ENCODE measurements at places on chromosomes 5 and 9.
A peak's percentile ranks its signal among the peaks of the same experiment; 100 is the strongest.

DNA sequence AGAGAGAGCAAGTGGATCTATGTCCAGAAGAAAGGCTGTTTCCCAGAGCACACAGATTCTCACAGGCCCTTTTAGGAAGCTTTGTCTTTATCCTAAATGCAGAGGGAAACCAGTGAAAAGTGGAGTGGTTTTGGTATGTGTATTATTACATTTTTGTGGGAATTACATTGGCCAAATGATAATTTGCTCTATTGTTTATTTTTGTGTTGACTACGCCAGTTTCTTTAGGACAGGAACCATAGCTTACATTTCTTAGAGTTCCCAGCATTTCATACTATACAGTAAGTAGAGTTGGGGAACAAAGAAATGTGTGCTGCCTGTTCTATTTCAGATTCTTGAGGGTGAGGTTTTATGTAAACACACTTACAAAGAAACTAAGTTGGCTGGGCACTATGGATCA, 29.4 kb upstream of the SPATA31D4 start:
- no peak for DNase-seq

- DNase-seq = no peak
These were observed 93.7 kb upstream of the ERBIN start for GRCh38 chr5:65832603-65833228.

- no peak for DNase-seq
These were observed 20.4 kb downstream of the GOLPH3 start for GRCh38 chr5:32153723-32154122.

DNA sequence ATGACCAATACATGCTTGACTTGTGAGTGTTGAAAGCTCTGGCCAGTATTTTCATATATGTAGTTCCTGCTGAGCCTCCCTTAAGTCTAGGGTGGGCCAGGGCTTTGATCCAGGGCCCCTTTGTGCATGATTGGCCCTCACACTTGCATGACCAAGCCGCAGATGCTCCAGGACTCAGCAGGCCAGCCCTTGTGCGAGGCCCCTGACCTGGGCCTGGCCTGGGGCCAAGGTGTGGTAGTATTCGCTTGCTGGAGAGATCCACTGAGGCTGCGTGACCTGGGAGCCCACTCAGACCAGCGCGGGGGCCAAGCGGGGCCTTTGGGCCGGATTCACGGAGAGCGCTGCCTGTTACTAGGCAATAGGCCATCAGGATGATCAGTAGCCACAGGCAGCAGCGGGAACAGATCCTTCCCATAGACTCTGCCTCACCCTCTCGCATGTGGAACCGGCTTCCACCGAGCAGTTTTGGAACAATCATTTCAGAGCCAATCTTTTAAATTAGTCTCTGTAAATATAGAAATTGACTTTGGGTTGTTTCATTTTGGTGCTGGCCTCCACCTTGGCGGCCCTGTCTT, 79.0 kb upstream of the PTCH1 start:
- no peak for DNase-seq

DNA sequence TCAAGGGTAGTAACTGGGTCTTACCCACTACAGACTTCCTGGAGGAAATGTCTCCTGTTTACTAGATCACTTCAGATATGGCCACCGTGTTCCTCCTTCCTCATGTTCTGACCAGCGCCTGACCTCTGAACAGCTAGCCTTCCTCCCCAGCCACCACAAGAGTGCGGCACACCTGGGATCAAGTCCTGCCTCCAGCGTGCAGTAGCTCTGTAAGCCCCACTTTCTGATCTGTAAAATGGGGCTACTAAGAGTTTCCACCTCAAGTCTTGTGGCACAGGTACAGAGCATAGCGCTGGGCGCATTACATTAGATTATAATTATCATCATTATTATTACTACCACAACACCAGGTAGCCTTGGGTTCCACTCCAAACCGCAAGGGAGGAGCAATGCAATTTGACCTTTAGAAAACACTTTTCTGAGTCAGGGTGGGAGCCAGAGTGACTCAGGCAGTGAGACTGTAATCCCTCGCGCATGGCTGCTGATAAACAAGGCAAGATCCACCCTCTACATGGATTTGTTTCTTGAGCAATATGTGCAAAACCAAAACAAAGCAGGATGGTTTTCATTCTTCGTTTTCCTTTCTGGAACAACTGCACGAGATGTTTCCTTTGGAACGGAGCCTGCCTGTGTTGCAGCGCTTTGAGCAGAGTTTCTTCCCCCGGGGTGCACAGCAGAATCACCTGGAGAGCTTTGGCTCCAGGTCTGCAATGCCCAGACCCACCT, 65.0 kb upstream of the ANGPTL2 start:
- peak; percentile 91 for DNase-seq

DNA sequence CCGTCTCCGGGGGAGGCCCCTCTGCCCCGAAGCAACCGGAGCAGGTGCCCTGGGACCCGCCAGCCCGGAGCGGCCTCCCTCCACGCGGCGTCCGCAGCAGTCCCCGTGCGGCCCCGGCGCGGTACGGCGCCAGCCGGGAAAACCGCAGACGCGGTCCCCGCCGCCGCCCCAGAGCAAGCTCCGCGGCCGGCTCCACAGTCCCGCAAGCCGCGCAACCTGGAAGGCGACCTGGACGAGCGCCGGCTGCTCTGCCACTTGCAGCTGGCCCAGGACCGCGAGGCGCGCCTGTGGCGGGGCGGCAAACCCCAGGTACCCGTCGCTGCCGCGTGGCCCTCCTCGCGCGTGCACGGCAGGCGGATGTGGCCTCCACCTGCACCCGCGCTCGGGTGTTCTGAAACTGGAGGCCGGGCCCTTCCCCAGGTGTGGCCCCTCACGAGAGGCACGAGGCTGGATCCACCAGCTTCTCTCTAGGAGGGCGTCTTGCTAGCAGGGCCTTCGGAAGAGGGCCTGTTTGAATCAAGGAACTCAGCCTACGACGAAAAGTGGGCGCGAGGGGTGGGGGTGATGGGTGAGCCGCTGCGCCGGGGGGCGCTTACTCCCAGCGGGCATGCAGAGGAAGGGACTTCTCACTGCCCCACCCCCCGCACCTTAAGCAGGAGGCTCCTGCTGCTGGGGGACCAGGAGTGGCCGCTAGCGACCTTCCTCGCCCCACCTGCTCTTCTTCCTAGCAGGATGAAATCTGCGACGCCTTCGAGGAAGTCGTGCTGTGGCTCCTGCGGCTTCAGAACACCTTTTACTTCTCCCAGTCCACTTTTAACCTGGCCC, 602 bp downstream of the CCNI2 start:
- no peak for DNase-seq

DNA sequence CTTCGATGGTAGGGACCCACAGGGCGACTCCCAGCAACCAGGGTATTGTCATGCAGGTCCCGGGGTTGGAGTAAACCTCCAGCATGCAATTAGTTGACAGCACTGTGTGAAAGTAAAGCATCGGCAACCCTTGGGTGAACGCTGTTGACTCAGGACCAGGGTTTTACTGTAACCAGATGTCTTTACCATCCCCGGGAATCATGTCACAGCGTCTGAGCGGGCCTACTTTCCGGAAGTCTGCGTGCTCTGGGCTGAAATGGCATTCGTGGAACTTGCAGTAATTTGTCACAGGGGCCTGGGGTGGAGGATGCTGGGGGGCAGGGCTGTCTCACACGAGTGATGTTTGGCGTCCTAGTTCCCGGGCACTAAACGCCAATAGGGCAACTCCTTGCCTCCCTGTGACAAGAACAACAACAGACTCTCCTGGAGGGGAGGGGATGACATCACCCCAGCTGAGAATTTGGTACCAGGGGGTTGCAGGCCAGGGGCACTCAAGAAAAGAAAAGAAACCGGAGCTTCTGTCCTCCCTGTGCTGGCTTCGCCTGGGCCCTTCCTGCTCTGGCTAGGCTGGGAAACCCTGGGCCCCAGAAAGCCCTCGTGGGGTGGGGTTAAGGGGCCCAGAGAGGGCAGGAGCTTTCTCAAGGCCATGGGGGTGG, 10.1 kb upstream of the UBAC1 start:
- DNase-seq = no peak

DNA sequence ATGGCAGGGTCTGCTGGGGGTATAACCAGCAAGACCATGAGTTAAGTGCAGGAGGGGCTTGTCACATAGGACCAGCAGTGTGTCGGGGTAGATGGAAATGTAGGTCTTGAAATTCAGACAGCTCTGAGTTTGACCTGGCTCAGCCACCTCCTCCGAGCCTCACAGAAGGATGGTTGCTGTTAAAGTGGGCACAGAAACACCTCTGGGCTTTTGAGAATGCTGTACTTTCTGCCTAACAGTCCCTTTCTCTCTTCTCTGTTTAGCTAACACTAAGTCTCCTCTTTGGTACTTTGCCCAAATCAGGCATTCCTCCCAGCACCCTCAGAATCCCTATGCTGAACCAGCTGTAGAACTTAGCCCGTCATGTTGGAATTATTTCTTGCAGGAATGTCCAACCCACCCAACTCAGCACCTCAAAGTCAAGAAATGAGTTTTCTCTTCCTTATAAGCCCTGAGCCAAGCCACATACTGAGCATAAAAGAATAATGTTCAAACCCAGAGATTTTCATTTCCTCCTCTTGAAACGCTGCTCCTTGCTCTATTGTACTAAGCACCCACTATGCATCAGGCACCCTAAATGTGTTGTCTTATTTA, 41.7 kb upstream of the MATR3 start:
- no peak for DNase-seq

DNA sequence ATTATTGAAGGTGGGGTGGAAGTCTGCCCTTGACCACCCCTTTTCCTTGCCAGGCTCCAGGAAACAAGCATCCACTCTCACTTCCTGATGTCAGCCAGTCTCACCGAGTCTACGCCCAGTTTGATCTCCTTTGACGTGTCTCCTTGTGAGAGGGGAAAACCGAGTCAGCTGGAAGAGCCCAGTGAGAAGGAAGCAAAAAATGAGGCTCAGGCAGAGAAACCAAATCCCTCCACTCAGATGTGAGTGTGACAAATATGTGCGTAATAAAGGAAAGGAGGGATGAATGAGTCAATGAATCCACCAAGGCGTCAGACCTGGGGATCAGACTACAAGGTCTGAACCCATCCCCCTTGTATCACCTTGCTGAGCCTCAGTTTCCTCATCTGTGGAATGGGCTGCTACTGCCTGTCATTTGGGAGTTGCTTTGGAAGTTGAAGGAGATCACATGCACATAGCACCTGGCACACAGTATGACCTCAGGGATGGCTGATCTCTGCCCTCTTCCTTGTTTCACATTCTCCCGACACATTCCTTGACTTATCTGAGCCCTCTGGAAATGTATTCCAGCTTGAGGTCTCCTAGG, 61.3 kb upstream of the XPA start:
- no peak for DNase-seq

GRCh38 chr5:8413975-8414374, 545.0 kb downstream of the MTRR start:
- DNase-seq = no peak

GRCh38 chr9:13500034-13500433, 220.5 kb upstream of the MPDZ start:
- DNase-seq = no peak

DNA sequence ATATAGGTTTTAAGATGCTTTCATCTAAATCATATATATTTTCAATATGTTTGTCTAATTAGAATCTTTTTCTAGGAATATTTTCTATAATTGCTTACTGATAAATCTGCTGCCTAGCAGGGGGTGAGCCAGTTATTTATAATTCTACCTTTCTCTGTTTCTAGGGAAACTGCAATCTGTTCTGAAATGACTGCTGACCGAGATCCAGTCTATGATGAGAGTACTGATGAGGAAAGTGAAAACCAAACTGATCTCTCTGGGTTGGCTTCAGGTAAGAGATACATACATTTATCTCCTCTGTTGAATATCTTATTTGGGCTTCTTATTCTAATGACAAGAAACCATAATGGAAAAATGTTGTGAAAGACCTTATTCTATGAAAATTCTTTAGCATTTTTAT, 127.3 kb downstream of the XRCC4 start:
- no peak for DNase-seq

GRCh38 chr5:131994533-131995226, 16.8 kb downstream of the ACSL6 start:
- DNase-seq = no peak

- DNase-seq = no peak
These were observed 41.9 kb downstream of the TNFAIP8 start for GRCh38 chr5:119397518-119398380.

DNA sequence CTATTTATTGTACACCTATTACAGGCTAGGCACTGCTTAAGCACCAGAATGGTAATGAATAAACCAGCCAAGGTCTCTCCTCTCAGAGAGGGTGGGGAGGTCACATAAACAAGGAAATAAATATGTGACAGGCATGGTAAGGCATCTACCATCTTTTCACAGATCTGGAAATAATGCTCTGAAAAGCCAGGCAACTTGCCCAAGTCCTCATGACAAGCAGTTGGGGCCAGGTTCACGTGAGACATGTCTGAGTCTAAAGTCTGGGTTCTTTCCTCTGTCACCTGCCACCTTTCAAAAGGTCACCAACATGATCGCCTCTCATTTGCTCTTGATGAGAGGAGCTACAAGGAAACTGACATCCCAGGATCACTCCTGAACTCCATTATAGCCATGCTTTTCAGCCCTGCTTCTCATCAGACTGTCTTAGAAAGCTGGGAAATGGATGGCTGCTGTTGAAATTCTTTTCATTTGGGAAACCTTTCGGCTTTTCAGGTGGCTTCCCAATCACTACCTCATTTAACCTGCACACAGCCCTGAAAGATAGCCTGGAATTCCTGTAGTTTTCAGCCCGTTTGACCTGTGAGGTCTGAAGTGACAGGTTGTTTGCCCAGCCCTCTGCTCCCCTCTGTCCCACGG, 123.1 kb downstream of the CRB2 start:
- no peak for DNase-seq

DNA sequence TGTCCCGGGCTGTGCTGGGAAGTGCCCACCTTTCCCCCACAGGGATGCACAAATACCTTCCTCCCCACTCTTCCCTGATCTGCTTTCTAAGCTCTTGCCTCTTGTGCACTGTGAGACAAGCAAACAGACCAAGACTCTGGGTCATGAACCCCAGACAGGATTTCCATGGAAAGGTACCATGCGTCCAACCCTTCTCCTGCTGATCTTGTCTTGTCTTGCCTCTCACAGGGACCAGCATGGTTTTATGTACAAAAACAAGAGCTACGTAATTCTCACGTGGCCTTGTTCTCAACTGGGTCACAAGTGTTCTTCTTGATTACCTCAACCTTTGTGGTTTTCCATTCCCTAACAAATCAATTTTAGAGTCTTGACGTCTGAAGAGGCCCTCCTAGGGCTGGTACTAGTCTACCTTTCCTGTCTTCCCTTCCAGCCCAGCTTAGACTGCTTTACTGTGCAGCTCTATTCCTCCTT, 176.5 kb upstream of the MAP3K1 start:
- no peak for DNase-seq

- no peak for DNase-seq
These were observed 357.8 kb downstream of the KDM4C start for GRCh38 chr9:7115606-7116005.

GRCh38 chr9:79980432-79980831, 408.7 kb downstream of the TLE4 start:
- no peak for DNase-seq
